Left ventricle myocardium superior (tissue), 1 donor: ENCODE measurements at places on chromosomes 12 and 14. TPM values are rescaled to one million over a fixed set of nuclear protein-coding genes. Genes with fewer than 3 reads are reported as not detected.

DNA sequence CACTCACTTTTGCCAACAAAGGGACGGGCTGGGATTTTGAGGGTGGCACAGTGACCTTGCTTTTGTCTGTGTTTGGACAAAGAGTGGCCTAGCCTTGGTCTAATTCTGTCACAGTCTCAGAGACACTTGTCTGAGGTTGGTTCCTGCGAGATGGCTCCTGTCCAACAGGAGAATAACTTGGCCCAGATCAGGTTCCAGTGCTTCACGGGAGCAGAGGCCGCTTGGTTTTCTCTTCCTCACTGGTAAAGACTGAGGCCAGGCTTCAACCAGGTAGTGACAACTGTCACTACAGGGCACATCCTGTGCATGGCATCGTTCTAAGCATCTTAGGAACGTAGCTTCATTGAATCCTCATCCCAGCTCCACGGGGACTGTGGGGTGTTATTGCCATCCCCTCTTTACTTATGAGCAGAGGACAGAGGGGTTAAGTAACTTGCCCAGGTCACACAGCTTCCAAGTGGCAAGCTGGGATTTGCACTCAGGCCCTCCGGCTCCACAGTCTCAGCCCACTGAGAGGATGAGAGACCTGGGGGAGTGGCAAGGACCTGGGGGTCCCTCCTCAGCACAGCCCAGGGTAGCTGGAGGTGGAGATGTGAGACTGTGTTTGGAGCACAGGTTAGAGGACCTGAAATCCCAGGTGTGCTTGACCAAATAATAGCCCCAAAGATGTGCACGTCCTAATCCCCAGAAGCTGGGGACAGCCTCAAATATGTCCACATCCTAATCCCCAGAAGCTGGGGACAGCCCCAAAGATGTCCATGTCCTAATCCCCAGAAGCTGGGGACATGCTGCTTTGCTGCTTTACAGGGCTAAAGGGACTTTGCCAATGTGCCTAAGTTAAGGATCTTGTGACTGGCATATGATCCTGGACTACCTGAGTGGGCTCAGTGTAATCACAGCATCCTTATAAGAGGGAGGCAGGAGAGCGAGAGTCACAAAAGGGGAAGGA is 179.2 kb upstream of the RTL1 start:
- no peak for DNase-seq

DNA sequence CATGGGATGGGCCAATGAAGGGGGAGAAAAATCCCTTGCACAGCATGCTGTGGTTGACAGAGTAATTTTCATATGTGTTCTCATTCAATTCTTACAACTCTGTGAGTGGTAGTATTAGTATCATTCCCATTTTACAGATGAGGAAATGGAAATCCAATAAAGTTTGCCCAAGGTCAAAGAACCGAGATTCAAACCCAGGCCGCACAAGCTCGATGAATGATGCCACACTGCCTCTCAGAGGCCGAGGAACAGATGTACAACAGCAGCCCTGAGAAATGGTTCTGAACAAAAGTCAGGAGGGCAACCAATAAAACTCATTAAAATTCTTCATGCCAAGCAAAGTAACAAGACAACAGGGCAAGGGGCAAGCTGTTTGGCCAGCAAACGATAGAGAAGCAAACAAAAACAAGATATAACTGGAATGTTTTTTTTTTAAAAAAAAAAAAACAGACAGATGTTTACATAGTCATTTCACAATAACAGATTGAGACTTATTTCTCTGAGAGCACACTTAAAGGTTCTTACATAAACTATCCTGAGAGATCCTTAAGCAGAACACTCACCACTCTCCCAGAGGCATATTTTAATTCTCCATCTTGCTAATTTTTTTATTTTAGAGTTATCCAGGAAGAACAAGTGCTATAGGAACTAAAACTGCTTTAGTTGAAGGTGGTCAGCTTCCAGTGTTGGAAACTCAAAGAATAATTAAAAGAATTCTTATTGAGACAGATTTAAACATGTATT is 85.8 kb downstream of the EXOC5 start:
- DNase-seq: no peak

DNA sequence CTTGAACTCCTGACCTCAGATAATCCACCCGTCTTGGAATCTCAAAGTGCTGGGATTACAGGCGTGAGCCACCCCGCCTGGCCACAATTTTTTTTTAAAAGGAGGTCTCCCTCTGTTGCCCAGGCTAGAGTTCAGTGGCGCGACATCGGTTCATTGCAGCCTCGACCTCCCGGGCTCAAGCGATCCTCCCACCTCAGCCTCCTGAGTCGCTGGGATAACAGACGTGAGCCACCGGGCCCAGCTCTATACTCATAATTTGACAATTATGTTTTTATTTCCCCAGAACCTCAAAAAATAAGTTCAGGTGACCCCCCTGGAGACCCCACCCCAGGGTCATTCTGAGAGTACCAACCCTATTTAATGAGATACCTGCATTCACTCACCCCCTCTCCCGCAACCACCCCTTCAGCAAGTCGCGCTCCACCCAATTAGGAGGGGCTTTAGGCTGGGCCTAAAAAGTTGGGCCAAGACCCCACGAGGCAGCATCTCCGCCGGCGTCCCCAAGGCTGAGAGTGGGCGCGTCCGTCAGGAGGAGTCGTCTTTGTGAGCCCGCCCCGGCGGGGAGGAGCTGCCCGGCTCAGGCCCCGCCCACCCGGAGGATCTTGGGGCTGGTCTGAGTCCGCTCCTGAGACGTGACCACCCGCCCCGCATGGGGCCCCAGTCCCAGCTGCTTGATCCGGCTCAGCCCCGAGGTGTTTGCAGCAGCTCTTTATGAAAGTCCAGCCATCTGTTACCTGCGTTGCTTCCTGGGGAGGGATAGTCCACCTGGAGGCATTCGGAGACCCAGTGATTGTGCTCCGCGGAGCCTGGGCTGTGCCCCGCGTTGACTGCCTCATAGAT is at the start of gene ANKRD33:
Gene ANKRD33 (plus strand): TSS at position 628 of the 840 bp plus-strand sequence. CDS start 84 bp downstream, at position 712.
- peak; percentile 63 for DNase-seq

- no peak for DNase-seq
Observed at GRCh38 chr14:61622051-61622450, 73.3 kb upstream of the HIF1A start.

DNA sequence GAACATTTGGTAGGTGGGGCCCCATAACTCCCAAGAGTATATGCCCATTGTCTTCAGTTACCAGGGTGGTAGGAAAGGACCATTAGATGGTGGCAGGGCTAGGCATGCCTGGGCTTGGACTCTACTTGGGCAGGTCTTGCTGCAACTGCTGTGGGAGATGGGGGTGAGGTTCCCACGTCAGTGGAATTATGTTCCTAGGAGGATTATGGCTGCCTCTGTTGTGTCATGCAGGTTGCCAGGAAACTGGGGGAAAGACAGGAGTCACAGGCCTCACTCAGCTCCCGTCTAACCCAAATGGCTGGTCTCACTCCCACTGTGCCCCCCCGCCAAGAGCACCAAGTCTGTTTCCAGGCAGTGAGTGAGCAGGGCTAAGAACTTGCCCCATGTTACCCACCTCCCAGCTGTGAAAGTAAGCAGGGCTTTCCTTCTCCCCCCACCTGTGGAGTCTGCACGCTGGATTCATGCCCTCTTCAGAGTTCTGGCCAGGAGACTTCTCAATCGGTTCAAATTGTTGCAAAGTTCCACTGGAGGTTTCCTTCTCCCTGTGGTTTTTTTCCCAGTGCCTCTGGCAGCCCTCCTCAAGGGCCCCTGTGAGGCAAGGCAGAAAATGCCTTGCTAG is 337.5 kb downstream of the CCDC91 start:
- DNase-seq: no peak

DNA sequence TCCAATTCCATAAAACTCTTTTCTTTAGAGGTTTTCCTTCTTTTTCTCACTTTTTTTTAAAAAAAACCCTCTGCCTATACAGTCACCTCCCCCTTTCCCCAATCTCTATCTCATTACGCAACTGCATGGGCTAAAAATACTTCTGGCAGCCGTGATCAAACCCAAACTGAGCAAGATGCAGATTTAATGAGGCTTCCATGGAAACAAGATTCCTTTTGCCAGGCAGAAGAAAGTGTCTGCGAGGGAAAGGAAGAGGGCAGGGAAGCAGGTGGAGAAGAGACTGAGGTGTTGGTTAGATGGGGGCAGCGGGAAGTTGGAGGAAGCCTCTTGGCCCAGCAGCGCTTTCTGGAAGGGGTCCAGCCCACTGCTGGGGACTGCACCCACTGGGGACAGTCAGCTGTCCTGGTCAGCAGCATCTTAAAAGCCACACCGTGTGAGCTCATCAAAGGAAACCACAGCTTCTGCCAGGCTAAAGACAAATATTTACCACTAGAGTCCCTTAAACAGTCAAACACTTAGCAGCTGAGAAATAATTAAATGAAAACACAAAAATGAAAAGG is 90.4 kb downstream of the SLC8A3 start:
- DNase-seq: no peak

DNA sequence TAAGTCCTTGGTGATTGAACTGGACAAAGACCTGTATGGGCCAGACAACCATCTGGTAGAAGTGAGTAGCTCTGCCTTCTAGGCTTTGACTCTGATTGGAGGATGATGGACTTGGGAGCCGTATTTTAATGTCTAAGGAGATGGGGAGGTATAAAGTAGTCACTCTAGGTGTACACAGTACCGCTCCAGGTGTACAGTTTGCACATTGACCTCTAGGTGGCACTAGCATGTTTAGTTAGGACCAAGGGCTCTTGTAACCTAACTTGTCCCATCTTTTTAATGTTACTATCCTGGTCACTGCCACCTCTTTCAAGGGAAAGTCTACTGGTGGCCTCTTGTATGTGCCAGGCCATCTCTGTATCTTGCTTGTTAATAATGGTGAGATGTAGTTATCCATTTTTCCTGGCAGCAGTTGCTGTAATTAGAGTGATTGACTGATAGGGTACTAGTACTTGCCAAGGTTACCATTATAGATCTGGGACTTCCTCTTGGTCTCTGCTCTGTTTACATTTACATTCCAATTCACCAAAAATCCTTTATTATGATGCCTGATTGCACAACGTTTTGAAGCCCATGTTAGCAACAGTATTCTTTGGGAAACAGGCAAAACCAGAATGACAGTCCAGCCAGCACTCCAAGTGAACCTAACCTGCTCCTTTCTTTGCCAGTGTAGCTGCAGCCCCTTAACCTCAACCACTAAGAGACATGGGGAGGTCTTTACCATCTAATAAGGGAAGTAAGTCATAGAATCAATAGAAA is 3.6 kb downstream of the SMARCD1 start:
- DNase-seq: no peak

GRCh38 chr14:69355154-69355597 is 42.9 kb downstream of the ERH start:
- no peak for DNase-seq

GRCh38 chr12:89038831-89039512 is 313.3 kb downstream of the DUSP6 start:
- no peak for DNase-seq

- no peak for DNase-seq
Observed at GRCh38 chr14:96052541-96053247, 13.5 kb downstream of the C14orf132 start.

DNA sequence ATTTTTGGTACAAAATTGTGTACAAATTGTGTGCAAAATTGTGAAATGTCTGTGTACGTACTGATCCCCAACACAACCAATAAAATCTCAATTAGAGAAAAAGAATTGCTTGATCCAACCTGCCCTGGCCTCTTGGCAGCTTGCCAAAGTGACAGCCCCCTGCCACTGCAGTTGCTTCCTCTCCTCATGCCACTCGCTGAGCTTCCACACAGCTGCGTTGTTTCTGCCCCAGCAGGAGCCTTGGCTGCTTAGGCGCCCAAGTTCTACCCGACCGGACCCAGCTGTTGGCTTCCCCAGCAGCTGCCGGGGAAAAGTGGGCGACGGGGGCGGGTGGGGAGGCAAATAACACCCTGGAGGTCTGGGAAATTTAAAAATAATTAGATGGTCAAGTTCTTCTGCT is 171.8 kb upstream of the ATF7IP start:
- DNase-seq: no peak

DNA sequence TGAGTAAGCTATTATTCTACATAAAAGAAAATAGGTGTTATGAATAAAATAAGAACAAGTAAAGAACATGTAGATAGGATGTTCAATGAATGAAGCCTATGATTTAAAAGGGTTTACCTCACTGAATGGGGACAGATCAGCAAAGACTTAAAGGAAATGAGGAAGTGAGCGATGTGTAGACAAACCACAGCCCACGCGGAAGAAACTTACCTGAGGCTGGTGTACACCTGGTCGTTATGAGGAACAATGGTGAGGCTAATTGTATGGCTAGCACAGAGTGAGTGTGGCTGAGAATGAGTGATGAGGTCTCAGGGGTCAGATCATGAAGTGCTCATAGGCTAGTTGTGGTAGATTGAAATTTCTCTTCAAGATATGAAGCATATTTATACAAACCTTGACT is 221.7 kb downstream of the ALG10B start:
- no peak for DNase-seq

MUCL1 gene
- not detected for total RNA-seq

GPR135 gene
- 2.0 TPM for total RNA-seq

KRT78 gene
- not detected for total RNA-seq

PMCH gene
- not detected for total RNA-seq

BMAL2 gene
- 2.5 TPM for total RNA-seq

KRT3 gene
- total RNA-seq: not detected

LALBA gene
- not detected for total RNA-seq

WNT1 gene
- not detected for total RNA-seq

CNTN1 gene
- total RNA-seq: 0.57 TPM
